ENCODE measurements at places on chromosomes 12 and 14.

DNA sequence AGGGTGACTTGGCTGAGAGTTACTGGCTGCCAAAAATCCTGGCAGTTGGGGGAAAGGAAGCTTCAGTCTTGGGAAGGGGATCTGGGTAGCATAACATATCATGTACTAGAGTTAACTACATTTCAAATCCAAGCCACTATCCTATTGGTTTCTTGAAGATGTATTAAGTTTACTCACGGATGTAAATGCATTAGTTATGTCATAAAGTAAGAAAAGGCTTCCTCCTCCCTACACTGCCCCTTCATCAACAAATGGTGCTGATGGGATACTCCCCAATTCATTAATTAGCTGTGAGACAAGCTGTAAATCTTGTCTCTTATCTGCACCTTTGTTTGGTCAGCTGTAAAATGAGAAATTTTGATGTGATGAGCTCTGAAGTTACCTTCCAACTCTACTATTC is 150.1 kb upstream of the SOX5 start:
- DNase-seq, result no peak

DNA sequence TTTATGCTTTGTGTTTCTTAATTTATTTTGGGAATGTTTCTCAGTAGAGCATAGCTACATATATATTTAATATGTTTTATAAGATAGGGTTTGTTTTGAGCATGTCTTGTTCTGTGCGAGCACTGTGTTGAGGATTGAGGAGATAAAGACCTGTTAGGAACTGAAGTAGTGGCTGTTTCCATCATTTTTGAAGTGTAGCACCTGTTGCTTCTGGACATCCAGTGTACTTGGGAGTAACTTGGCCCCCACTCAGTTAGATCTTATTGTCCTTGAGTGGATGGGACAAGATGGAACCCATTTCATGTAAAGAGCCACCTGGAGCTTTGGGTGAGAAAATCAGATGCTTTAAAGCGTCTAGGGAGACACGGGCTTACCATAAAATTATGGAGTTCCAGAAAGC is 8.7 kb downstream of the PPP2R5C start:
- DNase-seq, result no peak

DNA sequence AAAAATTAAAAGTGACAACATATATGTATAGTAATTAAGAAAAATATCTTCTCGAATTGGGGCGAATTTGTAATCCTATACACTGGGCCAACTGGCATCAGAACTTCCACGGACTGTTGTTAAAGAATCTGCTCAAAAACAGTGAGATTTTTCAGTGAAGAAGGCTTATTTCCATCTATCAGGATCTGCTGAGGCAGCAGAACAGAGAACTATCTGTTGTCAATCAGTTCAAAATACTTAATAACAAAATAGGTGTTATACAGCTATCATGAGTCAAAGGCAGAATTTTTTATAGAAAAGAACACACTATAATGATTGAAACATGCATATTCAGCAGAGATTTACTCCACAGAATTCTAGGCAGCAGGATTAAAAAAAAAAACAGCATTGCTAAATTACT is 41.9 kb downstream of the IFNG-AS1 start:
- DNase-seq, result no peak

DNA sequence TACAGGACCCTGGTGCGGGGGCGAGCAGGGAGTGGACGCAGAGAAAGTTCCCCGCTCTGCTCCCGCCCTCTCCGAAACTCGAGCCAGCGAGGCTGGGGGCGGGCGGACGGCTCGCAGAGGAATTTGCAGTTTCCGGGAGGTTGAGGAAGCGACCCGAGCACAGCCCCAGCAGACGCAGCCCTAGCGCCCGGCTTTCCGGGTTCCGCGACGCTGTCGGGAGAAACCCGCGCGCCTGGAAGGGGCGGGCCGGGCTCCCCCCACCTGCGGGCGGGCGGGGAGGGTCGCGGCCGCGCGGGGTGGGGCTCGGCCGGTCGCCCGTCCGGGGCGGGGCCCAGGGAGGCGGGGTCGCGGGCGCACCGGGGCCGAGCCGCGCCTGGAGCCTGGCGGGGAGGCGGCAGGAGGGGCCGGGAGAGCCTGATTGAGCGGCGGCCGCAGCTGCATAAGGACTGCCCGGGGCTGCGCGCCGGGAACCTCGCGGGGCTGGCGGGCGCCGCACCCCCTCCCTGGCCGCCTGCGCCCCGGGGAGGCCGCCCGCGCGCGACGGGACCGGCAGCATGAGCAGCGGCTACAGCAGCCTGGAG is at the start of gene RASSF3:
RASSF3 (plus strand) TSS at position 417 of the 581 bp plus-strand sequence; CDS start at position 555, 138 bp downstream.
- peak; percentile 56 for DNase-seq

- no peak for DNase-seq
These were observed 38.0 kb downstream of the ABCD2 start for GRCh38 chr12:39581592-39581991.

- DNase-seq, result no peak
These were observed 2.0 kb downstream of the ANO6 start for GRCh38 chr12:45217846-45218245.

- DNase-seq, result no peak
These were observed 126.9 kb upstream of the FGD4 start for GRCh38 chr12:32272465-32272864.

DNA sequence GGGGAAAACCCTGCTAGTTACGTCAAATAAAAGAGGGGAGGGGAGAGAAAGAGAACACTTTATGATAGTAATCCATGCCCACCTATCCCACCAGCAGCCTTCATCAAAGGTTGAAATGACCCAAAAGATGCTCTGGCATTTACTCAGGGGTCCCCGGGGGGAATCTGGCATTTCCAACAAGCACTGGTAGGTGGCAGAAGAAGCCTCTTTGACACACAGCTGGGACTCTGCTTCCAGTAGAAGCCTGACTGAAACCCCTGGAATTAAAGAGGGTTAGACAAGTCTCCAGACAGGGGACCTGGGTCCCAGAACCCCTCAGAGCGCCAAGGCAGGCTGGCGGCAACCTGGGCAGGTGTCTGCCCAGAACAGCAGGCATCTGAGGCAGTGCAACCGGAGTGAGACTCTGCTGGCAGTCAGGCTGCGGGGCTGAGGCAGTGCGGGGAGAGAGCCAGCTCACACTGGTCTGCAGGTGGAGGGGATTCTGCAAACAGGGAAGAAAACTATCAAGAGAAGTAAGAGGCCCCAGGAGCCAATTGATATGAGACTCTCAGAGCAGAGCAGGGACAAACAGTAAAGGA is 85.0 kb upstream of the CAPRIN2 start:
- no peak for DNase-seq

DNA sequence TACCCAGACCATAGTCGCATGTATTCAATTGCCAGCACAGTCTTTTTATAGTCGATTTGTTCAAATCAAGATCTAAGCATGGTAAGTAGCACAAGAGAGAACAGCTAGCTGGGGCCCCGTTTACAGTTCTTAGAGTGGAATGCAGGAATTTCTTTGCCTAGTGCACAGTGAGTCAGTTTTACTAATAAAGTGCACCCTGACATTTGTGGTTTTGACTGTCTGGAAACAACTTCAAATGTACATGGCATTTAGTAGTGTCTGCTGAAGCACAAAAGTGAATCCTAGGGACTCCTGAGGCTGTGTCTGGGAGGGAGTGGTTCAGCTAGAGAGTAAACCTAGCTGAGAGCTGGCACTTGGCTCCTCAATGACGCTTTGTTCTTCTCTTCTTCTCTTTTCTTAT is 64.9 kb downstream of the TMX1 start:
- DNase-seq, result no peak

GRCh38 chr12:26338586-26339572 is 143.5 kb downstream of the SSPN start:
- no peak for DNase-seq
